ENCODE measurements at places on chromosomes 1 and 21.

- DNase-seq, result no peak
Measured at GRCh38 chr1:73576083-73576482, 621.9 kb downstream of the LRRIQ3 start.

DNA sequence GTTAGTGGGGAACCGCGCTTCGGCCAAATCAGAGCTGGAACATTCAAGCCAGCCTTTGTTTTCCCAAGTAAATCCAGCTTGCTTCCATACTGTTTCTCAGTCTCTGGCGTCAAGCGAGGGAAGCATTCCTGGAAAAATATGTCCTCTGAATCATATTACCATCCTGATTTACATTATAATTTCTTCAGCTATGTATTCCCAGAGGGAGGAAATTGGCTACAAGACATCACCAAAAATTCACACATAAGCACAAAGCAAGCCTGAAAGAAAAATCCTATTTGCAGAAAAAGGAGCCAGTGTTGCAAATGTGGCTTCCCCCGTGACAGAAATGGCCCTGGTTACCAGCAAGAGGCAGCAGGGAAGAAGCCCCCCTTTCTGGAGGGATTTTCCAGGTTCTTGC lies 233.3 kb downstream of the KCNJ6 start:
- DNase-seq, result no peak

DNA sequence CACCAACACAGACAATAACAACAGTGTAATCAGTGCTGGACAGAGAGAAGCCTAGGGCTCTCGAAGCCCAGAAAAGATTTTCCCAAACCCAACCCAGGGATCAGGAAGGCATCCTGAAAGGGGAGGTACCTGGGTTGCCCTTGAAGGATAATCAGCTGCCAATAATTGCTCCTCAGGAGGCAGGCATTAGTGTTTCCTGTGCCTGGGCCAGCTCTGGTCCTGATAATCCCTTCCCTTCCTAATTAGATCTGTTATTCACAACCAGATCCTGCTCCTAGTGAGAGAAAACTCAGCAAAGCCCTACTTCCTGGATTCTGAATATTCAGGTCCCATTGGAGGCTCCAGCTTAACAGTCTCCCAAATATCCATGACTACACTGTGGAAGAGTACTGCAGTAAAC lies 117.4 kb downstream of the DMRTA2 start:
- no peak for DNase-seq

GRCh38 chr1:216563087-216563486 lies 139.8 kb upstream of the USH2A start:
- no peak for DNase-seq

GRCh38 chr1:53326598-53327181 lies 1.2 kb downstream of the LRP8 start:
- no peak for DNase-seq

All from activated T-helper 2 cell treated with anti-CD3 and anti-CD28 coated beads, Interferon-gamma antibody, Interleukin-2, Interleukin-4, amounts not matched to agents 10 μg/mL and 5 μg/mL and 100 μg/mL, durations not matched to agents 14 hours and 24 hours and 36 hours (primary cell).